ENCODE measurements at places on chromosomes 2 and 18.

DNA sequence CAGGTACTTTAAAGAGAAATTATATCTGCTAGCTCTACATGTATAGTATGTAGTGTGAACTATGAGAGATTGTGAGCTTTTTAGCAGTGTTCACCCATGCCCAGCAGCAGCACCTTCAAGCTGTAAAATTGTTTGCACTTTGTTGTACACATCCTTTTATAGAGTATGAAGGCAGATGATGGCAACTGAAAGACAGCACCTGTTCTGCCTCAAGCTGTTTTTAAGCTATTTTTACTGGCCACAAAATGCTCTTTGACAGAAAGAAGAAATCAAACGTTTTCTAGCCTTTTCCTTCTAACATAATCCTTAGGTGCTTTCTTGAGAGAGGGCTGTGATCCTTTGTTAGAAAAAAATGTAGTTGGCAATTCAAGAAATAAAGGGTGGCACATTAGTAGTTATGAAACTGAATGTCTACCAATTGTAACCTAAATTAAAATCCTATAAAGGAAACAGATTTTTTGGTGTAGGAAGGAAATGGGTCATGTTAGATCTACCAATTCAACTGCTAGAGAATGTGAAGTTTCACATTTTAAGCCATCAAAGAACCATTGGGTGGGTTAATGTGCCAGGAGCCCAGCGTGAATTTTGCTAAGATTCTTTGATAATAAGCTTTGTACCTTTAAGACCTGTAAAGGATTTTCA lies 59.5 kb downstream of the R3HDM1 start:
- no peak overlapping the region for H3K4me3 ChIP-seq
- peaks cover 11% of the 10 kb centered on the region for H3K4me1 ChIP-seq
- H3K36me3 ChIP-seq = peaks cover 10% of the 10 kb centered on the region
- no peaks in the 10 kb centered on the region for H3K27me3 ChIP-seq
- no peak for DNase-seq

DNA sequence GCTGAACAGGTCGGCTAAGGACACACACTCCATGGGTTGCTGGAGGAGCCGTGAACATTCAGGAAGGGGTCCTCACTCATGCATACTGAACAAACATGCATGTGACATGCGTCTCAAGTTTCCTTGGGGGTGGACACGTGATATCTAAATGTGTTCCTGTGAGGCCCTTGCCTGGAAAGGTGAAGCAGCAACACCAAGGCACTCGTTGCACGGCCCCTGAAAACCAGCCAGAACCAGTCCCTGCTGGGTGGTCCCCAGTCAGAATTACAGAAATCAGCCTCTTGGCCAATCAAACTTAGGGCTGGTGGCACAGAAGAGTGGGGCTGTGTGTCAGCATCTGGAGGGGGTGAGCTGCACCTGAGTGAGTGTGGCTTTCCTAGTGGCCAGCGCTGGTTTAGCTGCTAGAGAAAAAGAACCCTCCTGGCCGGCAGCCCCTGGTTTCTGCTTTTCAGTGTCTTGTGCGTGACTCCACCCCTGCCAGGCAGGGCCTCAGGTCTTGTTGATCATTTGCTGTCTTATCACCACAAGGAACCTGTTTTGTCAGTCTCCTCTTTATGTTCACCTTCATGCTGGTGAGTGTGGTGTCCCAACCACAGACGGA lies 3.2 kb upstream of the AQP12B start:
- H3K4me1 ChIP-seq = peaks cover 7% of the 10 kb centered on the region
- H3K27me3 ChIP-seq = peaks cover 5% of the 10 kb centered on the region
- H3K36me3 ChIP-seq = no peaks in the 10 kb centered on the region
- H3K4me3 ChIP-seq = no peak overlapping the region
- no peak for DNase-seq
- no peak overlapping the region for H3K27ac ChIP-seq

DNA sequence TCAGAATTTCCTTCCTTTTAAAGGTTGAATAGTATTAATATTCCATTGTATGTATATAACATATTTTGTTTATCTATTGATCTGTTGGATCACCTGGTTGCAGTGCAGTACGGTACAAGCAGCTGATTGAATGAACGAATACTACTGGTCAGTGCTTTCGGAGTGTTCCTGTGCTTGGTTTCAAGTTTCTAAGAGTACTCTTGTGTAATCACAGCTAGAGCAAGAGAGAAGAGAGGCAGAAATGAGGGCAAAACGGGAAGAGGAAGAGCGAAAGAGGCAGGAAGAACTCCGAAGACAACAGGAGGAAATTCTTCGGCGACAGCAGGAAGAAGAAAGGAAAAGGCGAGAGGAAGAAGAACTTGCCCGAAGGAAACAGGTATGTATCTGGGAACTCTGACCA lies 40.3 kb upstream of the KCNJ13 start:
- peaks cover 86% of the 10 kb centered on the region for H3K36me3 ChIP-seq
- no peak overlapping the region for H3K4me3 ChIP-seq
- no peak overlapping the region for H3K27ac ChIP-seq
- no peaks in the 10 kb centered on the region for H3K27me3 ChIP-seq
- H3K4me1 ChIP-seq = no peaks in the 10 kb centered on the region

GRCh38 chr2:235979753-235980435 lies 188.3 kb downstream of the GBX2 start:
- no peak overlapping the region for H3K4me3 ChIP-seq
- no peak overlapping the region for H3K27ac ChIP-seq
- DNase-seq = no peak
- H3K27me3 ChIP-seq = no peaks in the 10 kb centered on the region

DNA sequence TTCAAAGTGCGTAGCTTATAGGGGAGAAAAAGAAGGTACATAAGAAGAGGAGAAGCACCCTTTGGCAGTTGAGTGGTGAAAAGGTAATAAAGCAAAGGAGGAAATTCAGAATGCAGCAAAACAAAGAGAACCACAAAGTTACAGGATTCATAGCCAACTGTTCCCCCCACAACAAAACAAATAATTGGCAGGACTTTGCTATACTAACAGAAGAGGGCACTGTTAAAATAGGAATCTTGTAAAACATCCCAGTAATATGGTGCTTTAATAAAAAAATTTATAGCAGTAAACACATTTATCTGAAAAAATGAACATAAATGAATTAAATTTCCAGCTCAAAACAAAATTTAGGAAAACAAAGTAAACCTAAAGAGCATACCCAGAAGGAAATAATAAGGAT lies 42.3 kb downstream of the R3HDM1 start:
- no peak for DNase-seq
- H3K4me1 ChIP-seq = peaks cover 2% of the 10 kb centered on the region
- peaks cover 13% of the 10 kb centered on the region for H3K36me3 ChIP-seq
- H3K27ac ChIP-seq = no peak overlapping the region
- no peaks in the 10 kb centered on the region for H3K27me3 ChIP-seq
